ENCODE measurements at places on chromosomes 3 and 15.

DNA sequence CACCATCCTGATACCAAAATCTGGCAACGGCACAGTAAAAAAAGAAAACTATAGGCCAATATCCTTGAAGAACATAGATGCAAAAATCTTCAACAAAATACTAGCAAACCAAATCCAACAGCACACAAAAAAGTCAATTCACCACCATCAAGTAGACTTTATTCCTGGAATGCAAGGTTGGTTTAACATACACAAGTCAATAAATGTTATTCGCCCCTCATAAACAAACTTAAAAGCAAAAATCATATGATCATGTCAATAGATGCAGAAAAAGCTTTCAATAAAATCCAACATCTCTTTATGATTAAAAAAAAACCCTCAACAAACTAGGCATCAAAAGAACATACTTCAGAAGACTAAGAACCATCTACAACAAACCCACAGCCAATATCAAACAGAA, 252.9 kb downstream of the UACA start:
- no peak for DNase-seq
- no peak overlapping the region for H3K4me3 ChIP-seq
- H3K36me3 ChIP-seq: no peaks in the 10 kb centered on the region
- H3K27ac ChIP-seq: no peak overlapping the region
- no peaks in the 10 kb centered on the region for H3K27me3 ChIP-seq

- no peaks in the 10 kb centered on the region for H3K4me1 ChIP-seq
- H3K36me3 ChIP-seq: no peaks in the 10 kb centered on the region
- no peaks in the 10 kb centered on the region for H3K27me3 ChIP-seq
- H3K4me3 ChIP-seq: no peak overlapping the region
- DNase-seq: no peak
Observed at GRCh38 chr3:47567149-47567548, 11.5 kb downstream of the CSPG5 start.

DNA sequence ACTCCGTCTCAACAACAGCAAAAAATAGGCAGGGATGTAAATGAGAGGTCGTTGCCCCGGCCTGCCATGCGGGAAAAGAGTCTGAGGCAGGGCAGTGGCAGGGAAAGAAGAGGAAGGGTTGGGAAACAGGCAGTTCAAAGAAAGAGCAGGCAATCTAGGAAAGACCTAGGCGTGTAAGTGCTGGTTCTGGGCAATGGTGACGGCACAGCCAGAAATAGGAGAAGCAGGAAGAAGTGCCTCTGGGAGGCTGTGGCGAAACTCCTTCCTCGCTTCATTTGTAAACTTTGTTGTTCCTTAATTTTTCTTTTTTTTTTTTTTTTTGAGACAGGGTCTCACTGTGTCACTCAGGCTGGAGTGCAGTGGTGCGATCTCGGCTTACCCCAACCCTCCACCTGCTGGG, 4.3 kb downstream of the SLC51A start:
- H3K27ac ChIP-seq: peak overlapping the region; percentile 66
- peaks cover 16% of the 10 kb centered on the region for H3K4me1 ChIP-seq
- H3K27me3 ChIP-seq: no peaks in the 10 kb centered on the region
- no peaks in the 10 kb centered on the region for H3K36me3 ChIP-seq

- peak within 1 kb of the TSS; percentile 54 for H3K4me3 ChIP-seq
- DNase-seq: peak; percentile 87
- H3K4me1 ChIP-seq: peaks cover 37% of the 10 kb centered on the region
- peaks cover 16% of the 10 kb centered on the region for H3K27me3 ChIP-seq
Observed at GRCh38 chr3:48662753-48663488, at the start of gene CELSR3. TSS of gene CELSR3 (minus strand) at chr3:48662886. CDS start at chr3:48662634, 252 bp downstream.

GRCh38 chr3:114973536-114973935, 173.6 kb downstream of the ZBTB20 start:
- H3K4me3 ChIP-seq: no peak overlapping the region
- H3K27me3 ChIP-seq: no peaks in the 10 kb centered on the region
- DNase-seq: no peak

GRCh38 chr15:31489281-31489680, 162.6 kb downstream of the KLF13 start:
- H3K4me1 ChIP-seq: peaks cover 24% of the 10 kb centered on the region
- H3K36me3 ChIP-seq: no peaks in the 10 kb centered on the region
- no peak for DNase-seq
- H3K27ac ChIP-seq: peak overlapping the region; percentile 59
